ENCODE measurements at places on chromosomes 3 and 15.

DNA sequence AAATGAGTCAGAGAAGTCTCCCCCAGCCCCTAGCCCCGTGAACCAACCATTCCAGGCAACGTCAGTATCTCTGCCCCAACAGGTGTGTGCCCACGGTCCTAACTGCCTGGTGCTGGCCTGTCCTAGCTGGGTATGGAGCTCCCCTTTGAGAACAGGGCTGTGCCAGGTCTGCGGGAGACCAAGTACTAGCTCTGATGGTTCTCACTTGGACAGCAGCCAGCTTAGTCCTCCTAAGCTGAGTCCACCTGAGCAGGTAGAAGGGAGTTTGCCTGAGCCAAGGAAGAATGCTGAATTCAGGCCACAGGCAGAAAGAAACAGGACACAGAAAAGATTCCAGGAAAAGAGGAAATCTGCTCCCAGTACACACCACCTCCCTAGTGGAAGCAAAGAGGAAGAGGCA, 33.1 kb upstream of the PARL start:
- no peak for DNase-seq

DNA sequence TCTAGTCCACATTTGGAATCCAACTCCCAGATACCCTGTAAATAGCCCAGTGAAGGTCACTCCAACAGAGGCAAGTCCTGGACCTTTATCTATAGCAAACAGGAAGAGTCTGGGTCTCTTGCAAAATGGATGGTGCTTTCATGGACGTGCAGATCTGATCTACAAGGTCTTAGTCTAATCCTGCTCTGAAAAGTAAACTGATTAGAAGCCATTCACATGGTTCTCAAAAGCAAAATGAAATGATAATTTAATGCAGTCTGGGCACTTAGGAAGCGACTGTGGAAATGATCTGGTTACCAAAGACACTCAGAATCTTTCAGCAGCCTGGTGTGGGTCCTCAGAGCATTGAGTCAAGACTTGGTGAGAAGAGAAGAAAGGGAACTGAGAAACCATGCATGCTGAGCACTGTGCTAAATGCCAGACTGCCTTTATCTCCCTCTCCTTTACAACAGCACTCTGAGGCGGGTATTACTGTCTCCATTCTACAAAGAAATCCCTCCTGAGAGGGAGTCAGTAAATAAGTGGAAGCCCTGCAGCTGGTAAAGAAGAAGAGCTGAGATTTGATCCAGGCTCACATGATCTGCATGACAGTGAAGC, 29.0 kb downstream of the AQP9 start:
- DNase-seq: no peak

DNA sequence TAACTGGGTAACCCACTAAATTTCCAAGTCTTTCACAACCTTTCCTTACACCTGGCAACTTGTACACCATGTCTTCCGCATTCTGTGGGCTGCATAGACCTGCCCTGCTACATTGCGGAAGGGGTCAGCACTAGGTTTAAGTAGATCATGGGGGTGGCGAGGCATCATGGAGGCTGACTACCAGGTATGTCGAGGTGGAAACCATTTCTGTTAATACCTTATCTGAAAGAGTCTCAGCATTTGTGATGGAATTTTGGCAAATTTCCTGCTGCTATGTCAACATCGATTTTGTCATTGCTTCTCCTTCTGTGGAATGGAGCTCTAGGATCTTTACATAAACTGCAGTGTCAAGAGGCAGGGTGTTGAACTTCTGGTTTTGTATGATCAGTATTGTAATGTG, 187.2 kb downstream of the GHSR start:
- DNase-seq: no peak

- no peak for DNase-seq
Measured at GRCh38 chr3:148146947-148147826, 550.5 kb upstream of the AGTR1 start.

DNA sequence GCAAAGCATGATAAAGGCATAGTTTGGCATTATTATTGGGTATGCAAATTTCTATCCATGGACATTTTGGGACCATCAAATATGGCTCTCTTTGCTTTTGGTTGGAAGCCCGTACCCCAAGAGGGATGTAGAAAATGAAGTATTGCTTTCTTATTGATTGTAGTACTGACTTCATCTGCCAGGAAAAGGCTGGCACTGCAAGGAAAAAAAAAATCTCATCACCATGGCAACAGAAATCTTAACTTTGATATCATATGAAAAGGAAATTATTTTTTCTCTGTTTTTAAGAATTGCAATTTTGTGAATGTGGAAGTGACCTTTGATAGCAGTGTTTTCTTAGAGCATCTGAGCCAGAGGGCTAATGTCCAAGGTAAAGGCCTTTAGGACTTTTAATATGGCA, 151.7 kb downstream of the TMEM108 start:
- no peak for DNase-seq

DNA sequence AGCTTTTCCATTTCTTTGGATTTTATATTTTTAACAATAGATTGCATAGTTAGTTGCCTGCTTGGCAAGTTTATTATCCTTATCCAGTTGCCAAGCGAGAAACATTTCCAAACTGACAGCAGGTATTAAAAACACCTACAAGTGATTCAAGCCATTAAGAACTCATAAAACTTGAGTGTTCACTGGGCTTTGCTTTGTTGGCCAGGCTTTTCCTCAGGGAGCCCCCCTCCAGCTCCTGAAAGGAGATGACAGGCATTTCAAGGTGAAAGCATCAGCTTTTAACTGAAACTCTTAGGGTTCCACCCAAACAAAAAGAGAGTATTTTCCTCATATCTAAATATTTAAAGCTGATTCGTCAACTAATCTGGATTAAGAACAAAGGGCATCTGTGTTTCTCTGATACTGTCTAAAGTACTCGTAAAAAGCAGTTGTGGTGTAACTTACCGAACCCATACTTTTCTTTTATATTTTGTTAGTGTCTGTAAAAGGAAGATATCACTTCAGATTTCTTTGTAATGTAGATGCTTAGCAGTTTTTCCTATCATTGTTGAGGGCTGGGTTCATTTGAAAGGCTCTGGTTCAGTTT, 363.4 kb downstream of the OTOL1 start:
- no peak for DNase-seq

DNA sequence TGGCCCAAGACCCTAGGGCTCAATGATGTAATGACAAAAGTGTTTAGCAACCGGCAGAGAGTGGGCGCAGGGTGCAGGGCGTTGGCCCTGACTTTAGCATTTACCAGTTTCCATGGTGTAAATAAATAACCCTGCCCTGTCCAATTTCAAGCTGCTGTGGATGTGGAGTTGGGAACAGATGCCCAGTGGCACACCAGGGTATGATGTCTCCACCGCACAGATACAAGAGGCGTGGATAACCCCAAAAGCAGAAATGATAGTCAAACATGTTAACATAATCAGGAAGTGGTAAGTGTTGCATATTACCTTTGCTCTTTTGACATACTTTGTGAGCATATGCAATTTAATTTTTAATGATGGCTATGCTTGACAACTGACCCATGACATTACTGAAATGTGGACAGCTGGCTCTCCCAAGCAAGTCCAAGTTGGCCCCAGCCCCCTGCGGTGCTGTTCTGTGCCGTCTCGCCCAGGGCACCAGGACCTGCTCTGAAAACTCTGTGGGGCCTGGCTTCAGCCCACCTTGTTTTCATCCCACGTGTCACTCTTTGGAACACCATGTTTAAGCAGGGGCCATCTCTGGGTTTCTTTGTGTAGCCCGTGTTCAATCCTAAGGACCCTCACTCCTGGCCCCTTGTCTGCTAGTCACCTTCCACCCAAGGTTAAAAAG, 10.8 kb upstream of the ANPEP start:
- no peak for DNase-seq

GRCh38 chr3:126912027-126912422, 70.9 kb upstream of the PLXNA1 start:
- DNase-seq: no peak

GRCh38 chr3:62758296-62759066, 116.7 kb downstream of the CADPS start:
- DNase-seq: no peak

- no peak for DNase-seq
Measured at GRCh38 chr3:112671930-112672715, 31.2 kb upstream of the CCDC80 start.

GRCh38 chr3:117434661-117435412, 725.3 kb downstream of the TUSC7 start:
- DNase-seq: no peak

- no peak for DNase-seq
Measured at GRCh38 chr3:194072097-194072428, 63.9 kb upstream of the HES1 start.

DNA sequence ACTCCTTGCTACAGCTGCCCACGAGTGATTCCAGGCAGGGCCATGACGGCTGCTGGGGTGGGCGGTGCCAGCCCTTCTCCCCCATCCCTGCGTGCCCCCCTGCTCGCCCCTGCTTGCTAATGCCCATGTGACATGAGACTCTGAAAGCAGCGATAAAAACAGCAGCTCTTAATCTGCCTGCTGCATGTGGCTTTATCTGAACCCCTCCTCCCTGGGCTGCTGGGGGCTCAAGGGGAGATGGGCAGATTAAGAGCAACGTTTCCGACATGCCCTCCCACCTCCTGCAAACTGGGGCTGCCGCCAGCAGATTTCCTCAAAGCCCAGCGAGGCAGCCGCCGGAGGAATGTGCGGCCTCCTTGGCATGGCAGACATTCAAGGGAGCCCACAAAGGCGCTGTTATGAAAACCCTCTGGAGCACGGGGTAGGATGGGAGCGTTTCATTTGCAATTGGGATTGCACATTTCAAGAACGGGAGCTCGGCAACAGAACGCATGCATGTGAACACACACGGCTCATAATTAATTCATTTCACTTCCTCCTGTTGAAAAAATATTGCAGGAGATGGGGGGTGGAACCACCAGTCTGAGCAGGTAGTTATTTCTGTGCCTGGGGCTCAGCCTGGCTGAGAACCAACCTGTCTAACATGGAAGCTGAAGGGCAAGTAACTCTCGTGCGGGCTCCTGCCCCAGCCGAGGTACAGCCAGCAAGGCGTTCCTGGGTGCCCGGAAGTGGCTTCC, 504.2 kb upstream of the PROK2 start:
- no peak for DNase-seq

- no peak for DNase-seq
Measured at GRCh38 chr3:141129541-141130011, 78.4 kb downstream of the SPSB4 start.

GRCh38 chr3:30581982-30582381, 24.4 kb upstream of the TGFBR2 start:
- no peak for DNase-seq

Measured in activated naive CD4-positive, alpha-beta T cell (primary cell).